ENCODE measurements at places on chromosomes 12 and 14.

DNA sequence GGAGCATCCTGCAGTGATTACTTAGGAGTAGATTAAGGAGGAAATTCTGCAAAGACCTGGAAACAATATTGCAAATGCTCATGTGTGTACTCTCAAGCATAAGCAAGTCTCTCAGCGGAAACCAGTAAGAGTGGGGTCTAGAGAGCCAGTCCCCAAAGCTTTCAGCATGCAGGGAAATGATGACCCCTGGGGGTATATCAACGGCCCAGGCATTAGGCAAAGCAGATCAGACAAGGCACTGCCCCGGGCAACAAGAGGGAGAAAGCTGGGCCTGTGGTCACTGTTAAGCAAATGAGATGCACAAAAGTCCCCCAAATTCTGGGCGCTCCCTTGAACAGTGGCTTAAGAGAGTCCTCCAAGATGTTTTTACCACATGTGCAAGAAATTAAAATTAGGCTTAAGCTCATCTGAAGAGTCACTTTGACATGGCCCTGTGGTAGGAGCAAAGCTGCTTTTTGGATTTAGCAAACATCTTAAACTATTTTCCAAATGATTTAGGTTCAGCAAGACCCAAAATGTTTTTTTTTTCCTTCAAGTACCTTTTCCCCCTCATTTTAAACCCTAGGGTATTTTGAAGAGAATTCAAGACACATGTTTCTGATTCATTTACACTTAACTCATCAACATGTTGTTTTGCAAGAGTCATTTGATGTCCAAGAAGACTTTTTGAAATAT, 457.1 kb upstream of the TBX3 start:
- DNase-seq: no peak

GRCh38 chr14:66508846-66509621, 1.1 kb downstream of the GPHN start:
- peak; percentile 23 for DNase-seq

- no peak for DNase-seq
These were observed 35.6 kb downstream of the PIK3C2G start for GRCh38 chr12:18296909-18297280.

- no peak for DNase-seq
These were observed 88.5 kb downstream of the PAPLN start for GRCh38 chr14:73325630-73326299.

- no peak for DNase-seq
These were observed 30.9 kb downstream of the NT5DC3 start for GRCh38 chr12:103810111-103810510.

DNA sequence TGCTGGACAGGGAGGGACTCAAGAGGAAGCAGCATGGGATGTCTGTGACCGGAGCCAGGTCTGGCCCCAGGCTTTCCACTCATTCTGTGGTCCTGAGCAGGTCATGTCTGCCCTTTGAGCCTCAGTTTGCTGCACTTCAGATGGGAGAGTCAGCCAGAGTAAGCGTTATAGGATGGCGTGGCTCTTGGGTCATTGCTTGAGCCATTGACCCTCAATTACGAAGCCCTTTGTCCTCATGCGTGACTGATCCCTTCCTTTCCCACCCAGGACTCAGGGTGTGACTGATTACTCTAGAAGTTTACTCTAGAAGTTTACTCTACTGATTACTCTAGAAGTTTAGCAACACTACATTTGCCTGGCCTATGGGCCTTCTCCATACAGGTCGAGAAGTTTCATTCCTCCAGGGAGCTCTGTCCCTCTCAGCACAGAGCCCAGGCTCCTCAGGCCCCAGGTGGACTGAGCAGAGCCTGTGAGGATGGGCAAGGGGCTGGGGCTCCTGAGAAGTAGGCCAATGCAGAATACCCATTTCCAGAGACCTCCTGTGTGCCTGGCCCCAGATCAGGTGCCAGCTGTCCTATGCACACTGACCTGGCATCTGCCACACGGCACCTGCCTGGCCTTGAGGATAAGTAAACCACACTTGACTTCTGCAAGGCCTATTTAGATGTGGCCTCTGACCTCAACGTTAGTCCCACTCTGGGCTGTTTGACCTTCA, 7.6 kb upstream of the IFI27 start:
- no peak for DNase-seq
